ENCODE measurements at places on chromosomes 3 and 15.

- no peak for DNase-seq
These were observed 759 bp downstream of the GALNT15 start for GRCh38 chr3:16174976-16175901.

DNA sequence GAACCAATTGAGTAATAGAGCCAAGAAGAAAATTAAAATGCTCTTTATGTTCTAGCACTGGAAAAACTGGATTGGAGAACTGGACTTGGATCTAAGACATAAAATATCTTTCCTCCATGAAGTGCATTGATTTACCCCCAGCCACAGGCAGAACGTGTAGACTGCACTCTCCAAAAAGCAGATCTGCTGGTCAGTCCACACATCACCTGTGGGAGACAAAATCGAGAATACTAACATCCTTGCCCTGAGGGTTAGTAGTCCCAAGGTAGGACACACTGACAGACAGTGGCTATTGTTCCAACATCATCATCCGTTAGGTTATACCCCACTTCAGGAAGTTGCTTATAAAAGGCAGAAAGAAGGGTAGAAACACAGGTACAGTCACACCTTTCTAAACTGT lies 257.1 kb upstream of the STT3B start:
- DNase-seq = no peak

DNA sequence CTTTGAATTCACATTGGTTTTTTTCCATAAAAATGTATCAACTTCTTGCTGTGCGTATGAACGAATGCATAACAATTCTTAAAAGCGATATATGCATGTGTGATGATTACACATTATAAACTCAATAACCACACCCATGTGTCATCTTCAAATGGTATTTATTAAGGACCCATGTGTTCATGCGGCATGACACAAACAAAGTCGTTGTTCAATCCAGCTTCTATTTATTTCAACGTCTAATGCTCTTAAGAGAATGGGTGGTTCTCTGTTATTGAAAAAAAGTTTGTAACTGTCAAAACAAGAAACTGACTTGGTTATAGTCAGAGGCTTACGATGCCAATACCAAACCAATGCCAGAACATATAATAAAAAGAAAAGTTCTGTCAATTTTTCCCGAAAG lies 195.9 kb downstream of the FOXP1 start:
- DNase-seq = no peak

GRCh38 chr3:30613133-30613825 lies 6.9 kb downstream of the TGFBR2 start:
- DNase-seq = peak; percentile 60

- DNase-seq = peak; percentile 6
These were observed 196.5 kb upstream of the ATP11B start for GRCh38 chr3:182596676-182597410.

GRCh38 chr3:139396707-139397106 lies 7.3 kb upstream of the COPB2 start:
- DNase-seq = no peak

GRCh38 chr15:39299486-39300267 lies 281.2 kb upstream of the THBS1 start:
- no peak for DNase-seq

DNA sequence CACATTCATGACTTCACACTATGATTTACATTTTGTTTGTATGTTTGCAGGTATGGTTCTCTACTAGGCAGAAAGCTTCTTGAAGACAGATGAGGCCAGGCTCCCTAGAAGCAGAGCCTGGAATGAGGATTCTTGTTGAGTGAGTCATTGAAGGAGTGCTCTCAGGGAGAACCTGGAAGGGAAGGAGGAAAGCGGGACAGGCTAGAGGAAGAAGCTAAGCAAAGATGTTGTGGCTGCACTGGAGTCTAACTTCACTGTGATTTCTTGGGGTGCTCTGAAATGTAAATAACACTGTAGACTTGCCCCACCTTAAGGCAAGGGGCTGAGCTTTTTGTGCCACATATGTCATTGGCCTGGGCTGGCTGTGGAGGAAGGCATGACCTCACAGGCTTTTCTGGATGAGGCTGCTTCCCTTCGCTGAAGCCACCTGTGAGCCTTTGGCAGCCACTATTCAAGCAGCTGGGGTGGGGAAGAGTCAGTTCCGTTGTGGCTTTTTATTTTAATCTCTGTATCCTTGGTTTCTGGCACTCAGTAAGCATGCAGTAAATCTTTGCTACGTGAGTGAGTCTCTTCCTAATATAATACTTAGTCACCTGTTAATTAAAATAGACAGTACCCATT lies 307.3 kb downstream of the SV2B start:
- peak; percentile 57 for DNase-seq

GRCh38 chr15:35000511-35000910 lies 12.4 kb upstream of the ZNF770 start:
- DNase-seq = no peak

DNA sequence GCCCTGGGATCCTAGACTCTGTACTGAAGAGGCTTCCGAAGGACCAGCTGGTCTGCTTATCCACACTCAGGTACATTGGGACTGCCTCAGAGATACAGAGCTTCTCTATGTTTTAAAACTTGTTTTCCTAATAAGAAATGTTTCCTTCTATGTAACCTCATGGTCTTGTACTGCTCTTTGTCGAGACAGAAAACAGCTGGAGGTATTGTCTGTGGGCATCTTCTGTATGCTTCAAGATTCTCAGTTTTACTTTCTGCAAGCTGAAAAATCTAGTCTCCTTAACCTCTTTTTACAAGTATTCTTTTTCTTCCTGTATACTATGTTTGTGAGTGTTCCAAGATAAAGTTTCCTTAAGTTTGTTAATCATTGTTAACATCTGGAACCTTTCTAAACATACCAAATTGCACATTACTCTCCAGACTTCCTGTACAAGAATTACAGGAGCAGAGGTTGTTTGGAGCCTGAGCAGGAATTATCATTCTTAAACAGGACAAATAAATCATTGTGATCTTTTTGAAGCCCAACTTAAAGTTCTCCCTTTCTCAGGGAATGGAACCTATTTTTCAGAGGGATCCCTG lies 358.3 kb upstream of the CFAP20DC start:
- no peak for DNase-seq

DNA sequence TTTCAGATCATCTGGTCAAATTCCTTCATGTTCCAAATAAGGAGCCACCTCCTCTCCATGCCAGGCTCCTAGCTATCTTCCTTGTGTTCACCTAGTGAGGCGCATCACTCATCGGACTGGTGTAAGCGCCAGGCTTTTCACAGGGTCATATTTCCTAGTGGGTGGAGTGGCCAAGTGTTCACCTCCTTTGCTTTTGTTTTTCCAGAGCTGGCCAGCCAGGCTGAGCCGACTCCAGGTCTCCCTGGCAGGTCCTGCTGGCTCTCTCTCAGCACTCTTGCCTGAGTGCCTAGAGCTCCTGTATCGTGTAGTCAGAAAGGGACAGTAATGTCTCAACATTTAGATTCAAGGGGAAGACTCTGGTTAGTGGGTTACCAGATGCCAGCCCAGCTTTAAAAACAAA lies 31.0 kb downstream of the HEG1 start:
- DNase-seq = no peak

DNA sequence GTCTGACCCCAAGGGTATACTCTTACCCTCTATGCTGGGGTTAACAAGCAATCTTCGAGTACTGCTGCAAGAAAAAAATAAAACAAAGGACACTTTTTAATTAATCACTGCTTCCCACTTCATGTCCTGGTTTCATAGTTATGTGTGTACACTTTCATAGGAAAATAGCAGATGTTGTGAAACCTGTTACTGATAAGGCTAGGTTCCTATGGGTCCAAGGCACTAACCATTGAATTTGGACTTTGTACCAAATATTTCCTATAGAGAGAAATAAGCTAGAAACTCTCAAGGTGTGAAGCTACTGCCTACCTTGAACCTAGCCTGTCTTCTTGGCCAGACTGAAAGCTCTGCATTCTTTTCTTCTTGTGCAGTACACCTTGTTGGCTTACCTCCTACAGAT lies 14.6 kb upstream of the GPR160 start:
- peak; percentile 88 for DNase-seq

DNA sequence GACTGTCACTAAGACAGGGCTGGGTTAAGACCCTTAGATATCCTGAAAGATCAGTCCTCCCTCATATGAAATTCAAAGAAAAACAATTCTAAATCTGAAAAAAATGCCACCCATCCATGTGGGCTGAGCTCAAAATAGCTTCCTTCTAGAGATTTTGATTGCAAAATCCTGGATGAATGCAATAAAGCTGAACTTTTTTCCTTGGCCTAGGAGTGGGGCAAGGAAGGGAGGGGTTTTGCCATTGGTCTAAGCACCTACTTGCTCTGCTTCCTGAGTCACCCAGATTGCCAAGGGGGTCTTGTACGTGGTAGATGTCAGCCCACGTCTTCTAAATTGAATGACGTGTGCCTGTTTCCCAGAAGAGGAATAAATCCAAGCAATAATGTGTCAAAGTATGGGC lies 15.3 kb upstream of the SMAD3 start:
- peak; percentile 63 for DNase-seq

DNA sequence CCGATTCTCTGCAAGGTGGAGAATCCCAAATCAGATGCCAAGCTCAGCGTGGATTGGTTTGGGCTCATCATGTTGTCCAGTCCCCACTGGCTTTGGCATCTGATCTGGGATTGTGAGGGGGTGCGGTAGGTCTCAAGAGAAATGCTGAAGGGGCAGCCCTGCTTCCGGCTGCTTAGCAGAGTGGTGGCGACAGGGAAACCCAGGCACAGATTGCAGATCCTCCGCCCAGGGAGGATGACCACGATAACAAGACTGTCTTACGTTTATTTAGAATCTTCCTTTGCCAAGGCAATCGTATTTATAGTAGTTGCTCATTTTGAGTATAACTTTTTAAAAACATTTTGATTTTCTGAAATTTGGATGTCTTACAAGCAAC lies 61.1 kb downstream of the SLC12A8 start:
- DNase-seq = no peak

- DNase-seq = peak; percentile 60
These were observed 6.8 kb downstream of the CSK start for GRCh38 chr15:74788683-74789151.

DNA sequence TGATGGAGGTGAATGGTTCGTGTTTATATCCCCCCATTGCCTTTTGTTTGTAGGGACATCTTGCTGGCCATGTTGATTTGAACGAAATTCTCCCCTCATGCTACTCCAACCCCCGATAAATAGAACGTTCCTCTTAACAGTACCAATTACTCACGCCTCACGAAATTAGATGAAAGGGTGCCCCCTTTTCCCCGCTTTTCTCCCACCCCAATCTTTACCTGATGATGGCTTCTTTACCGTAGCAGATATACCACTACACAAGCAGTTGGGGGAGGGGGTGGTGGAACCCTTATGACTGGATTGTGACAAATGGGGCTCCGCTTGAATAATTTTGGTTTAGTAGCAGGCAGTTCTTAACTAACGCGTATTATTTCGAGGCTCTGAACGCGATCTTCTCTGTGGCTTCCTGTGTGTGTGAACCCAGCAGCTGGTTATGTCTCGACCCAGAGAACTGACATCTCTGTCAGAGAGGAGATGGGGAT lies 1.1 kb downstream of the PIAS1 start:
- DNase-seq = peak; percentile 61

DNA sequence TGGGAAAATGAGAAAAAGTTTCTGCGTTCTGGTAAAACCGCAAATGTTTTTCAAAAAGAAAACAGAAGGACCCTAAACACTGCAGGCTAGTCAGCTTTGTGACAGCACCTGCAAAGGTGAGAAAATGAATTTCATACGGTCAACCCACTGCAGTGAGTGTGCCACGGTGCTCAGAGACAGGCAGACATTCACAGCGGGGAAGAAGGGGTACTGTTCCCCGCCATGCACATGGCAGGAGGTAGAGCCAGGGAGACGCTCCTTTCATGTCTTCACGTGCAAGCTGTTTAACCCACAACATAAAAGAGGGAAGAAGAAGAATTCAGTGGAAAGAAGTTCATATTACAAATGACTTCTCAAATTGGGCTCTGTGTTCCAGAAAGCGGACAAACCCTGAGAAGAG lies 109.5 kb downstream of the SEC22A start:
- no peak for DNase-seq

DNA sequence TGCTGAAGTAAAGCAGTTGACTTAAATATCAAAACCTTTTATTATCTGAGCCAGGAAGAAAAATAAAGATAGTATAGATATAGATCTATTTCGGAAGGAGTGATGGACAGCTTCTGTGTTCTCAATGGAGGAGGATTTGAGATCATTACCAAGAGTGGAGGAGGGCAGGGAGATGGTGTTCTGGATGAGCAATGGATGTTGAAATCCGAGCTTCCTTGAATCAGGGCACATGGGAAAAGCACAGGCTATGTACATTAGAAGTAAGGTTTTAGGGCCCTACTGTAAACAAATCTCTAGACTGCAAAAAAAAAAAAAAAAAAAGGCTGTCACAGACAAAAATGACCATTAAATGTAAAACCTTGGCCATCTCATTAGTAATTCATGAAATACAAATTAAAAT lies 43.2 kb downstream of the GTPBP8 start:
- DNase-seq = no peak

GRCh38 chr15:39934397-39935071 lies 619 bp downstream of the EIF2AK4 start:
- no peak for DNase-seq

GRCh38 chr15:94387442-94387841 lies 156.1 kb downstream of the MCTP2 start:
- DNase-seq = no peak

GRCh38 chr3:98754483-98754882 lies 8.7 kb upstream of the ST3GAL6 start:
- DNase-seq = no peak

GRCh38 chr3:104273046-104273649 lies 1093.6 kb upstream of the ALCAM start:
- no peak for DNase-seq

GRCh38 chr3:161939918-161940620 lies 443.5 kb downstream of the OTOL1 start:
- DNase-seq = no peak

DNA sequence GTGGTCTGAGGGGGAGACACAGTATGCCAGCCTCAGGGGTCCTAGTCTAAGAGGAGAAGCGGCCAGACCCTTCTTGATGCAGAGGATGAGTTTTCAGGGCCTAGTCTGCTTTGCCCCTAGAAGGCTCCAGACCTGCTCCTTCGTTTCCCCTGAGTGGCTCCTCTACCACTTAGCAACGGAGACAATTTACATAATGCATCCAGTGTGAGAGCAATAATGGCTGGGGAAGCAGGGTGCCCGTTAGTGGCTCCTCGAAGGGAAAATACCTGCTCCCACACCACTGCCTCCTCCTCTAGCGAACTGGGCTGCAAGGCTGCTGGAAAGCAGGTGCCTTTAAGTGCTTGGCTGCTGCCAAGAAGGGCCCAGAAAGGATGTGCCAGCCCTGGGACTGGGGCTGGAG lies 38.9 kb downstream of the CACNA2D2 start:
- DNase-seq = no peak

- DNase-seq = peak; percentile 79
These were observed 5.5 kb upstream of the CFAP100 start for GRCh38 chr3:126389112-126389793.

DNA sequence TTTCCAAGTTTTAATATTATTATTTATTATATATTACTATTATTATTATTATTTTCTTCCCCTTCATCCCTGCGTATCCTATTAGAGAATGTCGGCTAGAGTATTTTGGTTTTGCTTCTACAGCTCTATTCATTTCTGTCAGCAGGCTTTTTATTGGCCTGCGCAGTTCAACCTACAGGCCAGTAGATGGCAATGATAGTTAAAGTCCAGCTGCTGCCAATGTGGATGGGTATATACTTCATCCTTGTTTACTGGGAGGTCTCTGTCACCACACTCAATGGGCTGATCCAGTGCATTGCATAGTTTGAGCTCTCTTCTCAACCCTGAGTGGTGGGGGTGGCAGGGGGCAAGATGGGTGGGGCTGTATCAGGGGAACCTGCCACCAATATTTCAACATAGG lies 799.8 kb downstream of the NSUN3 start:
- DNase-seq = peak; percentile 21

Data from small intestine (tissue), 16 donors.